ENCODE measurements at places on chromosomes 7 and 10. TPM values are rescaled to one million over a fixed set of nuclear protein-coding genes. Genes with fewer than 3 reads are reported as not detected.

- no peak for DNase-seq
Measured at GRCh38 chr7:22083704-22084240, 138.1 kb upstream of the CDCA7L start.

- peak; percentile 37 for DNase-seq
Measured at GRCh38 chr10:102802920-102803534, 34.2 kb downstream of the CYP17A1 start.

- DNase-seq = no peak
Measured at GRCh38 chr7:36207451-36208291, 54.6 kb downstream of the EEPD1 start.

- DNase-seq = no peak
Measured at GRCh38 chr7:86768394-86768793, 124.7 kb downstream of the GRM3 start.

Gene AOAH
- 5.8 TPM for total RNA-seq

Gene OPN1SW
- total RNA-seq = not detected

Data from skin of body (tissue), 3 donors.